DMS 273 treated with DMSO at 0.1 percent for 48 hours (cell line): ENCODE measurements at places on chromosomes 5 and 9.
A peak's percentile ranks its signal among the peaks of the same experiment; 100 is the strongest.

DNA sequence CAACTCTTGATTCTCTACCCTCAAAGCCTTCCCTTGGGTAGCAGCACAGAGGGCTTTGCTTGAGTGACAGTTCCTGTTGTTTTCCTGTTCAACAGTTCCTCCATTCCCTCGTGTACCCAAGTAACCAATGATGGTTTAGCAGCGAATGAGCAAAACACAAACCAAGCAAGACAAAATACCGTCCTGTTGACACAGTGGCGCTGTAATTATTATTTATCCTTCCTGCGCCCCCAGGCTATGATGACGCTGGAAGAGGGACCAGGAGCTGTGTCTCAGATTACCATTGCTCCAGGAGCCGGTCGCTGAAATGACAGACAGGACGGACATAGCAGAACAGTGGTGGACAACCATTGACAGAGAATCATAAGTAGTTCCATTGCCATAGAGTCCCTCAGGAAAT is 154.8 kb downstream of the GADD45G start:
- no peak for DNase-seq

DNA sequence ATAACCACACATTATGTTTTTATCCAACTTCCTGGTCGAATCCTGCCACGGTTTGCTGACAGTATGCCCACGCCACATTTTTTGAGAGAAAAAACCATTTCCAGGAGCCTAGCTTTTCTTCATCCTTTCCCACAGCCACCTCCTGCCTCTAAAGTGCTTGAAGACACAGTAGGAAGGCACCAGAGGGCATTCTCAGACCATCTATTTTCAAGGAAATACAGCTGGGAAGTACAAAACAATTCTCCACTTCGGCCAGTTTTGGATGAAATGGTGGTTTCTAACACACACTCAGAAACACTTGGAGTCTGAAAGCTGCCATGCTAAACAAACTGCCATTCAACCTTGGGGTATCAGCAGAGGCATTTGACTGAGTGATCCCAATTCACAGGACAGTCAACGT is 86.3 kb upstream of the RPS23 start:
- DNase-seq = peak; percentile 14

DNA sequence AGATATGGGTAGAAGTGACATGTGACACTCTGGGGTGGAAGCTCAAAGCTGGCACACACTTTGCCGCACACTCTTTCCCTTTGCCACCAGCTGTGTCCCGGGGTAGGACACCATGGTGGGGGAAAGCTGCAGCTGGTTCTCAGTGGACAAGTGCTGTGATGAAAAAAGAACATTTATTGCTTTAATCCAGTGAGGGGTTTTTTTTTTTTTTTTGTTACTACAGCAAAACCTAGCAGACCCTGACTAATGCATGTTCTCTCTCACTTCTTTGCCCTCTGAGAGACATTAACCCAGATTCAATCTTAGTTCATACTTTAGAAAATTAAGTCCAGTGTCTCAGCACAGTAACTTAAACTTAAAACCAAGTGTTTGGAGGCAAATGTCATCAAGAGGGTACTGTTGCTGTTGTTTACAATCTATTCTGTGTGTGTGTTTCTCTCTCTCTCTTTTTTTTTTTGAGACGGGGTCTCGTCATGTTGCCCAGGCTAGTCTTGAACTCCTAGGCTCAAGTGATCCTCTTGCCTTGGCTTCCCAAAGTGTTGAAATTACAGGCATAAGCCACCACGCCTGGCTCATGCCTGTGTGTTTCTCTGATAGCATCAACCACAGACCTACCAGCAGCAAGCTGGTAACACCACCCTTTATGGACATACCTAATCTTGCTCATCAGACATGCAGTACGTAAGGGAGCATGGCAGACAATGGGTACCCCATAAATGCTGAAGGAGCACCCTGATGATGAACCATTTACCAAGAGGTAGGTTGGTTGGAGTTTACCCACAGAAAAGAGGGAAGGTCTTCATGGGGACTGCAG is 84.7 kb upstream of the TBC1D2 start:
- DNase-seq = no peak

- DNase-seq = no peak
Observed at GRCh38 chr5:14953075-14953607, 81.6 kb upstream of the ANKH start.

DNA sequence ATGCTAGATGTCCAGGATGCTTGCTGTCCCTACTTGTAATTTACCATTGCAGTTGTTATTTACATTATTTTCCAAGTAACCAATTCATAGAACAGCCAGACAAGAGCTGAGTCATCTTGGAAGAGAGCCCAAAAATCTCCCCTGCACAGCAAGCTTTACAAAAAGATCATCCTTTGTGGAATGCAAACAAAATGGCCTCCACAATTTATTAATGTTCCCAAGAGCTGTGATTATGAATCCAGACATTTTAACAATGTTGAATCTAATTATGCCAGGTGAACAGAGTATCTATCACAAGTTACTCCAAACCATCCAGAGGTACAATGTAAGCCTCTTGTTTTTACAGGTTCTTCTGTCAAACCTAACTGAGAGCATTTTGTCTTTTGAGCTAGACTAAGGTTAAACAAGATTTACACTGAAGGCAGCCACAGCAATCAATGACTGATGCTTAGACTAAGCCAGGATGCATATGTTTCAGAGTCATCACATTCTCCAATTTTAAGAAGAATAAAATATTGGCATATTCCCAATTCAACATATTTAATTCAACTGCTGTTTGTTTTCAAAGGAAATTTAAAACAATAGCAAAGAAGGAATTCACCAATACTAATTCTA is 95.3 kb upstream of the SLC12A2 start:
- DNase-seq = peak; percentile 33
